Esophagus muscularis mucosa (tissue), 4 donors: ENCODE measurements at places on chromosomes 2 and 18.
A peak's percentile ranks its signal among the peaks of the same experiment; 100 is the strongest.

DNA sequence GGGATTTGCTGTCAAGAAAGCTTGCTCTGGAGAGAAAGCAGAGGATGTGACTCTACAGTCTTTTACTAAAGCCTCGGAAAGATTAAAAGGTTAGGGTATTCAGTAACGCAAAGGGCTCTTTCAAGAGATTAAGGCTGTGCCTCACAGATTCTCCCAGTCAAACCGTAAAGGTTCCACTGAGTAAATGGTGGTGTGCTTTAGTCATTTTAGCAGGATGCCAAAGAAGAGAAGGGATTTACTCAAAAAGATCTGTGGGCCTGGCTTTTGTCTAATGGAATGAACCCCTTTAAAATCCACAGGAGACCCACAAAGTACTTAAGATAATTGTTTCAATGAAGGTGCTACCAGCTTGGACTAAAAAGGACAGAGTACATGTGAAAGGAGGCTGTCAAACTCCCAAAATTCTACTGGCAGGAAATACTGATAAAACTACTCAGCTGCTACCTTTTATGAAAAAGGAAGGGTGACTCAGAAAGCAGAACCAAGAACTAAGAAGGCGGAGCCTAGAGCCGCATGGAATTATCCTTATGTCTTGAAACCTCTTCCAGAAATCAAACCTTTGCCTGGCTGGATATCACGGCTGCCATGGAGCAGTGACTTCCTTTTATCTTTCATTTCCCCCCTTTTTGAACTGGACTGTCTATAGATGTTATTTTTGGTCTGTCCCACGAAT, 670.2 kb upstream of the ZEB2 start:
- peak; percentile 17 for DNase-seq

DNA sequence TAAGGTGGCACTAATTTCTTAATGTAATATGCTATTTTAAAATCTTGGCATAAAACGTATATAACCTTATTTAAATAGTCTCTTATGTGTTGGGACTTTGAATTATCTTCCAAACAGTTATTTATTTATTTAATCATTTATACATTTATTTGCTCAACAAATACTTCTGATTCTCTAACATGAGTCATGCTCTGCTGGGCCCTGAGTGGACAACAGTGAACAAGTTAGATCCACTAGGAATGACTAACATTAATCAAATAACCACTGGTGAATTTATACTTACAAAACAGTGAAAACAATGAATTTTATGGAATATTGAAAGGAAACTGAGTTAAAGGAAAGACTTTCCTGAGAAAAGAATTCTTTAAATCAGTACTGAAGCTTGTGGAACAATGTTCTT, 1257.2 kb upstream of the CHAC2 start:
- no peak for DNase-seq

- DNase-seq: no peak
These were observed 18.3 kb downstream of the NHEJ1 start for GRCh38 chr2:219142329-219142728.

DNA sequence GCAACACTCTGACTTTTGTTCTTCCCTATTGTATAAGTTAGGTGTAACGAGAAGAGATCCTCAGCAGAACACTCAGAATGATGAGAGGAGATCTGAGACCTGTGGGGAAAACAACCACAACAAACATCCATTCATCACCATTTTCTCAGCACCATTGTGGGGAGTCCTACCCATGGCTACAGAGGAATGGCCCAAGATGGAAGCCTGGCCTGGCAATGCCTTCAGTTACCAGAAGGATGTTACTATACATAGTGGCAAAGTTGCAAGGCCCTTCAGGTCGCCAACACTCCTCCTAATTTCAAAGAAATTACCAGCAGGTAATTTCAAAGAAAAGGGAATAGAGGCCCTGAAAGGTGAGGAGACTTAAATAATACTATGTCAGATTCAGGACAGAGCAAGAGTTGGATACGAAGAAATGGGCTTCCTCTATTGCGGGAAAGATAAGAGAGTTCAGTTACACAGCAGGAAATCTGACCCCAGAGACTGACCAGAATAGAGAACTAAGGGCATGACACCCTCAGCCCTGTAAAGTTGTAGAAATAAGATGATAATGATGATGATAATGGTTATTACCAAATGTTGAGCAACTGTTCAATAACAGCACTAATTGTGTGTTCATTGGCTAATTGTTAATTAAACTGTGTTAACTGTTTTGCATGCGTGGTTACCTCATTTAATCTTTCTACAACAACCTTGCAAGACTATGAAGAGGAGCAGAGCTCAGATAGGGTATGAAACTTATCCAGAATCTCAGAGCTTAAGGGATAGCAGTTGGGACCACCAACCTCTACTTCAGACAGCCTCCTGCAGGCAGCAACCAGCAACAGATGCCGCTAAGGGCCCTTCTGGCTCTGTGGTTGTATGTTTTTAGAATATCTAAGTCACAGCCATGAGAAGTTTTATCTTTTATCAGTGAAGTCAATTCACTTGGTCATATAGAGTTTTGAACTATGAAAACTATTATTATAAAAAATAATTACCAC, 37.5 kb downstream of the DHRS9 start:
- no peak for DNase-seq

- DNase-seq: no peak
These were observed 138.5 kb upstream of the NETO1 start for GRCh38 chr18:73006331-73006730.

DNA sequence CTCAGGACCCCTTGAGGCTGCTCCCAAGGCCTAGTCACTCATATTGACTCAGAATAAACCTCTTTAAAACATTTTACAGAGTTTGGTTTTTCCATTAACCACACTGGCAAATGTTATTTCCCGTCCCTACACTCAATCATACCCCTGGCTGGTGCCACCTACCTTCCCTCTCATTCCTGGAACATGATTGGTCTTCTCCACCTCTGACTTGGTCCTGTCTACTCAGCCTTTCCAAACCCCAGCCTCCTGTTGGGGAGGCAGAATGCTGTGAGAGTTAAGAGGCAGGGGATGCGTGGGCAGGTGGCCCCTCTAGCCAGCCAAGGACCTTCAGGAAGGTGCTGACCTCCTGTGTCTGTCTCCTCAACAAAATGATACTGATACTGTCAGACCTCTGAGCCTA, 149.3 kb downstream of the CABLES1 start:
- DNase-seq: no peak

- DNase-seq: no peak
These were observed at the start of gene ZSWIM2 for GRCh38 chr2:186848873-186849578. Gene ZSWIM2, minus strand, starts transcription at chr2:186849170. Its CDS starts 40 bp downstream, at chr2:186849130.

DNA sequence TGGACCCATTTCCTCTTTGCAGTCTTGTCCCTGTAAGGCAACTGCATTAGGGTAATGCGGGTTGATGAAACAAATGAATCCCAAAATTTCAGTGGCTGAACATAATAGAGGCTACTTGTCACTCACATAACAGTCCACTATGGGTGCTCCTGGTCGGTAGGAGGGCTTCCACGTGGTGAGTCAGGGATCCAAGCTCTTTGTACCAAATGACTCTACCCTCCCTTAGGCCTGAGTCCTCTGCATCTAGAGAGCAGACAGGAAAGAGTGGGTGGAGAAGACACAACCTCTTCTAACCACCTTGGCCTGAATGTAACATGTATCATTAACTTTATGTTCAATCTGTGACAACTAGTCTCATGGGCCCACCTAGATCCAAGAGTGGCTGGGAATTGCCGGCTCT, 86.2 kb upstream of the HAAO start:
- DNase-seq: no peak

DNA sequence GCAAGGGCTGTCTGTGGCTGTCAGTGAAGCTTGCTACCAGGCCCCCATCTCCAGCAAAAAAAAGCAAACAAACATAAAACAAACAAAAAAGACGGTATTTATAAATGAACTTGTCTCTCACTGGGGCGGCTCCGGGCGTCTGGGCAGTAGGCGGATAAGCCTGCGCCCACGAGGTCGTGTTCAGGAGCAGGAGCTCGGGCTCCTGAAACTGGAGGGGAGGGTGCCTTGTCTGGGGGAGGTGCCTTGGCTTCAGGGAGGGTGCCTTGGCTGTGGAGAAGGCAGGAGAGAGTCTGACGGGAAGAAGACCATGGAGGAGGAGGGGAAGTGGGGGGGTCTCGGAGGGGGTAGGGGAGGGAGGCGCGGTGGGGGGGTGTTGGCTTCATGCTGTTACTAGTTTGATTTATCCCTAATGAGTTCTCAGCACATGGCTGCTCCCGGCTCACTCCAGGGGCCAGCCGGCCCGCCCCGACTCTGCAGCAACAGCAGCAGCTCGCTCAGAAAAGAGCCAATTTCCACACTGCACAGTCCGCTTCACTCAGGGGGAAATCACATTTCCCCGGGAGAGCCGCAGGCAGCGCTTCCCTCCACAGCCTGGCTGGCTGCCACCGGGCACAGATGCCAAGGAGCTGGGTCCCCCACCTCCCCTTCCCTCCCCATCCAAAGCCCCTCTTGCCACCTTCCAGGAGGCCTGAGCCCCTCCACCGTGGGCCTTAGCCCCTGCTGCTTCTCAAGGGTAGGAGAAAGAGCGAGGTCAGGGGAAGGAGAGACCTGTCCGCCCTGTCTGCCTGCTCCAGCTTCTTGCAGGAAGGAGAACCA, 38.7 kb downstream of the PSD4 start:
- no peak for DNase-seq

GRCh38 chr2:174300114-174300513, 34.6 kb upstream of the SP9 start:
- DNase-seq: no peak

DNA sequence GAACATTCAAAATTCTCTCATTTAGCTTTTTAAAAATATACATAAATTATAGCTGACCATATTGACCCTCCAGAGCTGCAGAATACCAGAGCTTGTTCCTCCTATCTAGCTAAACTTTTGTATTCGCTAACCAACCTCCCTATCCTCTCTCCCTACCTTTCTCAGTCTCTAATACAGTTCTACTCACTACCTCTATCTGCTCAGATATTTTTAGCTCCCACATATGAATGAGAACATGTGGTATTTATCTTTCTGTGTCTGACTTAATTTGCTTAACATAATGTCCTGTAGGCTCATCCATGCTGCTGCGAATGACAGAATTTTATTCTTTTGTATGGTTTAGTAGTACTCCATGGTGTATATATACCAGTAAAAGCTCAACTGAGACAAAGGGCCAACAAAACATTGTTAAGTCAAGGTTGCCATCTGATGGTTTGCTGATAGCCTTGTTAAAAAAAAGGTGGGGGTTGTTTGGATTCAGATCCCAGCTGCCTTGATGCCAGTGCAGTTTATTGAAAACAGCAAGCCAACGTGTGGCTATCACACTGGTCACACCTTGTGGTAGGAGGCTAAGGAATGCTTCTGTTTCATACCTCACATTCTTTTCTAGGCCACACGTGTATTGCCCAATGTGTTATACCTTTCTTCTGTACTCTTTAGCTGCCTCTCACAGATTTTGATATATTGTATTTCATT, 101.5 kb downstream of the VWA3B start:
- DNase-seq: no peak

GRCh38 chr2:48668992-48669391, 51.3 kb downstream of the GTF2A1L start:
- DNase-seq: no peak

DNA sequence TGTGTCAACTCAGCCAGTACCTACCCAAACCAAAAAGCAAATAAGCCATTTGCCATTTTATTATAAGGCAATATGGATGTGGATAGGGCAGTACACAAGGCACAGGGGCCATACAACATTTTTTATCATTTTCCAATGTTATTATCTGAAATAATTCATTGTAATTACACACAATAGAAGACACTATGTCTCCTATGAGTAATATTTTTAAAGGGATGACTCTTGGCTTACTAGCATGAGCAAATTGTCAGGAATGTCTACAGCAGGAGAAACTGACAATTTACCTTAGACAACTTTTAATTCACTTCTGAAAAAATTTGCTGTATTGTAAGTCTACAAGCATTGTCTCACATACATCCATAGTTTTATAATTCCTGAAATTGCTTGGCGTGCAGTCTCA, 1193.9 kb upstream of the CELF4 start:
- no peak for DNase-seq

- DNase-seq: no peak
These were observed 59.3 kb downstream of the RTTN start for GRCh38 chr18:70146174-70146573.

DNA sequence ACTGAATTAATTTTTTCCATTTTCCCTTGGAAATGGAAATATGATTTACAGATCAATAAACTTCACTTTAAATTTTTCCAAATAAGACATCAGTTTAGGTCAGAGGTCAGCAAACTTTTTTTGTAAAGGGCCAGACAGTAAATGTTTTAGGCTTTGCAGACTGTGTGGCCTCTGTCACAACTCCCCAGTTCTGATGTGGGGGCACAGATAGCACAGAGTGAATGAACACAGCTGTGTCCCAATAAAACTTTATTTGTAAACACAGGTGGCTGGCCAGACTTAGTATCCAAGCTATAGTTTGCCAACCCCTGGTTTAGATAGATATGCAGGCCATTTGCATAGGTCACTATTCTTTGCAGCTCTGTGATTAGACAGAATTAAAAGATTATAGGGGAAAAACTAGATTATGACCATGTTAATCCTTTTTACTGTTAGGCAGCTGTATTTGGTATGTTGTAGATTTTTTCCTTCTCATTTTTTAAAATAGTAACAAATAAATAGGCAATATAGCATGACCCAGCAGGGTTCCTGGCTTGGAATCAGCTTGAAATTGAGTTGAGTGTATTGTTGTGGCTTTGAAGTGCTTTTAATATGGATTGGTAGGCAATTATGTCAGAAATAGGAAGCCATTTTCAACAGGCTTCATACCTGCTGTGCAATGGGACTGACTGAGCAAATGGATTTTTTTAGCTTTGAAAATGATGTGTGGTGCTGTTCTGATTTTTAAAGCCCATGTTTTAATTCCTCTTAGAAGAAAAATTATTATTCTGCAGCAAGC, 59.7 kb downstream of the WDSUB1 start:
- DNase-seq: no peak

- no peak for DNase-seq
These were observed 493 bp downstream of the FN1 start for GRCh38 chr2:215435280-215435869.

GRCh38 chr2:43057026-43057741, 169.2 kb downstream of the ZFP36L2 start:
- DNase-seq: no peak

DNA sequence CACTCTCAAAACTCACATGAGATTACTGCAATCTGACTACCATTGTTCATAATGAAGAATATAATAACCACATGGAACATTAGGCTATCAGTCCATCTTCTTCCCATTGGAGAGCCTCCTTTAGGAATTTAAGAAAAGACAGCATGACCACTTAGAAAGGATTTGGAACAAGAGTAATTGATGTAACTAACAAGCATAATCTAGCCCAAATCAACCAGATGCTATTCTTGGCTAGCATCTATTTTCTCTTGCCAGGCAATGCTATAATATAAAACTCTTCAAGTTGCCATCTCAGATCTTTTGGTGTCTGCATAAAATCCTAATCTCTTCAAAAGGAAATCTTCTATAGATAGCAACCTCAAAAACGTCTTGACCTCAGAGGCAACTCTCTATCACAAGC, 152.0 kb upstream of the REG3G start:
- no peak for DNase-seq

GRCh38 chr2:136008205-136008865, 22.9 kb upstream of the DARS1 start:
- peak; percentile 93 for DNase-seq
